ENCODE measurements at places on chromosomes 16 and 17. TPM values are rescaled to one million over a fixed set of nuclear protein-coding genes. Genes with fewer than 3 reads are reported as not detected.

GRCh38 chr17:7432296-7432695 lies 2.9 kb upstream of the TMEM102 start:
- no peak for DNase-seq

DNA sequence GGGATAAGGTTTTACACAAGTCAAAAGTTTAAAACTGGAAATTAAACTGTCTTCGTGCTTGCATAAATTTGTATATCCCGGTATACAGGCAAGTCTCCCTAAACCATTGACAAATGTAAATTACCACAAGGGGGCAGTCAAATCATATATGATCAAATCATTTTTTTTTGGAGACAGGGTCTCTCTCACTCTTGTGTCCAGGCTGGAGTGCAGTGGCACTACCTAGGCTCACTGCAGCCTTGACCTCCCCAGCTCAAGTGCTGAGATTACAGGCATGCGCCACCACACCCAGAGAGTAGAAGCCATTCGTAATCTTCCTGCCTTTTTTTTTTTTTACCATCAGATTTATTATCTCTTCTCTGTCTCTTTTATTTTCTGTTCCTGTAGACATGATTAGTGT lies 18.5 kb downstream of the TOP2A start:
- no peak for DNase-seq

DNA sequence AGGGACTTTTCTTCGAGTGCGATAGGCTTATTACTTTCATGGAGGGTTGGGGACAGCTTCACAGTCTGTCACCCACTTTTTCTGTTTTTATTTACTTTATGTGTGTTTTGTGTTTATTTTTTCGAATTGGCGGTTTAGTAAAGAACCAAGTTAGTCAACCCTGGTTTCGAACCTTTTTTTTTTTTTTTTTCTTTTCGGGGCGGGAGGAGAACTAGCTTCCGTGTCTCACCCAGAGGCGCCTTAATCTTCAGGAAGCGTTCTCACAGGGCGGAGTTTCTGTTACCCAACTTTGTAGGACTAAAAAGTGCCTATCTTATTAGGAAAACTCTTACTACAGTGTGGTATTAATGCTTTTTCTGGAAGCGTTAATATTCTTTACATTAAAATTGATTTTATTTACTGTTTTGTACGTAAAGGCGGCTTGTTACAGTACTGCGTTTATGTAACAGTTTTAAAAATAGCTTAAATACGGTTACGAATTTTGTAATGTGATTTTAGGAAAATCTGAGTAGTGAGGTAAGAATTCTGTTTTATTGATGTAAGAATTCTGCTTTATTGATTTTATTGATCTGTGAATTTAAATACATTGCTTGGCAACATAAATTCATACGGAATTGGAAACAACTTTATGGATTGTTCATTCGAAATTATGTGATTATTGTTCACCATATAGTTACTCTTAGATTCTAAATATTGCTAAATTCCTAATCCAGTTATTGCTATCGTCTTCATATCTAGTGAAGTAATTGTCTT lies 885 bp downstream of the ZNF207 start:
- DNase-seq, result no peak

GRCh38 chr16:25553711-25554436 lies 137.9 kb upstream of the HS3ST4 start:
- DNase-seq, result no peak

- DNase-seq, result no peak
Measured at GRCh38 chr17:73278049-73278464, 16.4 kb upstream of the CPSF4L start.

GRCh38 chr16:78307824-78308528 lies 208.5 kb downstream of the WWOX start:
- DNase-seq, result no peak

GRCh38 chr16:72985995-72986394 lies 61.9 kb downstream of the ZFHX3 start:
- DNase-seq, result peak; percentile 76

GRCh38 chr16:1557074-1557473 lies 23.6 kb downstream of the TMEM204 start:
- no peak for DNase-seq

- DNase-seq, result no peak
Measured at GRCh38 chr17:65809366-65809765, 247.9 kb upstream of the AXIN2 start.

- no peak for DNase-seq
Measured at GRCh38 chr16:56319376-56319775, 106.0 kb downstream of the AMFR start.

GRCh38 chr17:72301887-72302286 lies 181.1 kb downstream of the SOX9 start:
- no peak for DNase-seq

GRCh38 chr16:19497176-19497575 lies 24.7 kb downstream of the GDE1 start:
- DNase-seq, result no peak

DNA sequence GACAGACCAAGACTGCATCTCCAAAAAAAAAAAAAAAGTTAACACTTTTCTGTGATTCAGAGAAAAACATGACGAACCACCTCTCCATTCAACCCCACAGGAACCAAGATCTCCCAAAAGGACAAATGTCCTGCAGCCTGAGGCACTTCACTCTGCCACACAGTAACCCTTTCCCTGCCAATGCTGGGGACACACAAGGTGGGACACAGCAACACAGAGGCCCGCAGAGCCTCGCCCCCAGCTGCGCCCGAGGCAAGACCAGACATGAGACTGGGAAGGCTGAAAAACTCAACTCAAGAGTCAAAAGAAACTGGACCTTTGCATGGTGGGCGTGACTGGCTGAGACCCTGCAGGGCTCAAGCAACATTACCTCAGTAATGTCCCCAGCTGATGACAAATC lies 34.0 kb downstream of the FANCA start:
- no peak for DNase-seq

DNA sequence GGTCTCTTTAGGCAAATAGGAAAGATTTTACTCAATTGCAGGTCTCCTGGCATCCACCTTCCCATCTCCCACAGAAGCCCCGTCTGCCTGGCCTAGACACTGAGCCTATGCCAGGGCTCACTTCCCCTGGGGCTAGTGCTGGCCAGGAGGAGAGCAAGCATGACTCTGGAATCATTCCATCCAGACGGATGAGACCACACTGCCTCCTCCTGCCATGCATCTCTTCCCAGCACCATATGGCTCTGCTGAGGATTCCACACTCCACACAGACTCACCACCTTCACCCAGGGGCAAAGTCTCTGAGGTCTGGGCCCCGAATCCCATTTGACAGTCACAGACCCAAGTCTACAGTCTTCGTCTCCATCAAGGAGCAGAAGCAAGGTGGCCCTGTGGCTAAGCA lies 346.5 kb downstream of the C16orf95 start:
- DNase-seq, result no peak

GRCh38 chr17:77832180-77832560 lies 126.3 kb upstream of the TNRC6C start:
- DNase-seq, result no peak

- peak; percentile 95 for DNase-seq
Measured at GRCh38 chr17:43994272-43995149, 9.9 kb upstream of the NAGS start.

DNA sequence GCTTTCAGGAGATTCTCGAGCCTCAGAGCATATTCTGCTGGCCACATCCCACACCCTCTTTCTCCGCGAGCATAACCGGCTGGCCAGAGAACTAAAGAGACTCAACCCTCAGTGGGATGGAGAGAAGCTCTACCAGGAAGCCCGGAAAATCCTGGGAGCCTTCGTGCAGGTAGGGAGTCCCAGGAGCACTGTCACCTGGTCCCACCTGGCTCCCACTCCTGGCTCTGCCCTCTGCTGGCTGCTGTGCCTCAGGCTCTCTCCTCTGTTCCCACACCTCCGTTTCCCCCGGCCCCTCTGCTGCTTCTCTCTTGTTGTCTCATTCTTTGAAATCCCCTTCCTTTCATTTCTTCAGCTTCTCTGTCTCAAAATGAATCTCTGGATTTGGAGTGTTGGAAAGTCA lies 16.4 kb downstream of the LPO start:
- peak; percentile 73 for DNase-seq

- no peak for DNase-seq
Measured at GRCh38 chr16:23298290-23298915, 3.7 kb upstream of the SCNN1B start.

GRCh38 chr17:16286009-16286946 lies 67.0 kb downstream of the CENPV start:
- peak; percentile 93 for DNase-seq

- DNase-seq, result no peak
Measured at GRCh38 chr16:49011901-49012300, 269.7 kb downstream of the CBLN1 start.

GRCh38 chr17:66673668-66674276 lies 161.1 kb upstream of the CACNG5 start:
- peak; percentile 81 for DNase-seq

DNA sequence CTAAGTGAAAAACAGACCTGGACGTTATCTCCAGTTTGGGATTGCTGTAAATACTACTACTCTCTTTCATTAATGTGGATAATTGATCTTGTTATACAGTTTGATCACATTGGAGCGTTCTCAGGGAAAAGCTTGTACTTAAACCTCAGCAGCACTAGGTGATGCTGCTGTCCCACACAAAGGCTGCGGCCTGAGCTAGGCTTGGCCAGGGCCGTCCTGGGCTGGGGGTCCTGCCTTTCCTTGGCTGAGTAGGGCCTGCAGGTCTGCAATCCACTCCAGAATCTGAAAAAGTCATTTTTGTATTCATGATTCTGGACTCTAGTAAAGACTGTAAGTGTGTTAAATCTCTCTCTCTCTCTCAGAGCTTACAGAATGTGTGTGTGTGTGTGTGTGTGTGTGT lies 23.7 kb upstream of the PMFBP1 start:
- no peak for DNase-seq

DNA sequence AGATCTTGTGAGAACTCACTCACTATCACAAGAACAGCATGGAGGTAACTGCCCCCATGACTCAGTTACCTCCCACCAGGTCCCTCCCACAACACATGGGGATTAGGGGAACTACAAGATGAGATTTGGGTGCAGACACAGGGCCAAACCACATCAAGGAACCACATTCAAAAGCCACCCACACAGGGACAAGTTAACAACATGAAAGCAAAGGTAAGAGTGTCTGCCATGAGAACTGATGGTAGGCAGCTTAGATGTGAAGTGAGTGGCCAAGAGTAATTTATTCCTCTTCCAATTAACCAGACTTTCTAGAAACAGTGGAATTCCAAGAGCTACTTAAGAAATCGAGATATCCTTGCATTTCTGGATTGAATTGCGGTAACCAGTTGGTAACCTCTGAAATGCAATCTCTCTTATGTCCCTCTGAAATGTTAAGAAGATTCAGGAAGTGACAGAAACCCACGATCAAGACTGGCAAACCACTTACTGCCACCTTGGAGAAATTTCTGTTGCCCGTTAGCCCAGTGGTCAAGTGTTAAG lies 167.4 kb upstream of the CACNG5 start:
- no peak for DNase-seq

DNA sequence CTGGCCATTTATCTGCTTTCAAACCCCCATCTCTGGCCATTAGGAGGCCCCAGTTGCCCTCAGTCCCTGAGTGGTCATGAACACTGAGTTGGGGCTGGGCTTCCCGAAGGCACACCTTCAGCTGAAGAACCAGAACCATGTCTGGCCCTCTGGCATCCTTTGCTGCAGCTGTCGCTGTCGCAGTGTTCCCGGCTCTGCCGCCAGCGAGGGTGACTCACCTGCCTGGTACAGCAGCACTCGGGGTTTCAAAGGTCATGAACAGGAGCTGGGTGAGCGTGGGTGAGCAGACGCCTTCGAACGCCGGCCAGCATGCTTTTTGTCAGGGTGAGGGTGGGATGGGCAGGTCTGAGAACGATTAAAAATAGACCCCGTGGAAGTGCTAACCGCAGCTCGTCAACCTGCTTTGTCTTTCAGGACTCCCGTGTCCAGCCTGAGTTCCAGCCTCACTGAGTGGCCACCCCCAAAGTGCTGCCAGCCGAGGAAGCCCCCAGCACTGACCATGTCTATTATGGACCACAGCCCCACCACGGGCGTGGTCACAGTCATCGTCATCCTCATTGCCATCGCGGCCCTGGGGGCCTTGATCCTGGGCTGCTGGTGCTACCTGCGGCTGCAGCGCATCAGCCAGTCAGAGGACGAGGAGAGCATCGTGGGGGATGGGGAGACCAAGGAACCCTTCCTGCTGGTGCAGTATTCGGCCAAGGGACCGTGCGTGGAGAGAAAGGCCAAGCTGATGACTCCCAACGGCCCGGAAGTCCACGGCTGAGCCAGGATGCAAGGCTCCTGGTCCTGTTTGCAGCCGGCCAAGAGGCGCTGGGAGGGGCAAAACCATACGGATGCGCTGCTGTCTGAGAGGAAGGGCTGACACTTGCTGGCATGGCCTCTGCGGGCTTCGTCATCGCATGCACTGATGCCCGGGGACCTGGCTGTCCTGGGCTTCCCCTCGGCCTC lies 7.6 kb downstream of the SNN start:
- no peak for DNase-seq

DNA sequence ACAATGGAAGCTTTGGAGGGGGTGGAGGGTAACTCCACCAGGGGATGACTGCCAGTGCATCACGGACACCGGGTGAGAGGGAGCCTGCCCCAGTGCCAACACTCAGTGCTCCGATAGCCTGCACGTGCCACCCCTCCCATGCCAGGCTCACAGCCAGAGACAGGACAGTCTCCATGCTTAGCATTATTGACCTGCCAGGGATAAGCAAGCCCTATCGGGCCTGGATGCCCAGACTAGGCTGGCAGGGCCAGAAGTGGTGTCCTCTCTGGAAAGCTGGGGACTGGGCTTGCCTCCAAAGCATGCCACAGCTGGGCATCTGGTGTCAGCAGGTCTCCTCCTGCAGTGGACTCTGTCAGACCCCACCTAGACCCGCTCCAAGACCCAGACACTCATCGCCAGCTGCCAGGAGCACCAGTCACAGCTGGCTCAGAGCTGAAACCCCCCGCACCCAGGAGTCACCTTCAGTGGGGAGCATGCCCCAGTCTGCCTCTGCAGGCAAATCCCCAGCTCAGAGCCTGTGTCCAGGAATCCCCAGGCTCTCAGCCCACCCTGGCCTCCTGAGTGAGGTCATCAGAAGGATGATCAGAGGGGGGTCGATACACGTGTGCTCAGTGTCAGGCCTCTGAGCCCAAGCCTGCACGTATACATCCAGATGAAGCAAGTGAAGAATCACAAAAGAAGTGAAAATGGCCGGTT lies 1.8 kb upstream of the RHBDF1 start:
- DNase-seq, result no peak

The TRAF4 gene
- total RNA-seq, result 14.5 TPM

The FOXL1 gene
- total RNA-seq, result not detected

The CDIPT gene
- total RNA-seq, result 122 TPM

The AXIN2 gene
- 16.7 TPM for total RNA-seq

The MRTFB gene
- total RNA-seq, result 31.9 TPM

The OR2C1 gene
- 0.39 TPM for total RNA-seq

The CX3CL1 gene
- total RNA-seq, result 31.9 TPM

The CPHXL2 gene
- not detected for total RNA-seq

Data from lower leg skin (tissue), 4 donors.